Right cardiac atrium (tissue), 5 donors: ENCODE measurements at places on chromosomes 4 and X.

- no peak for DNase-seq
These were observed 149.4 kb upstream of the KLF3 start for GRCh38 chr4:38514465-38515146.

GRCh38 chr4:103067841-103068547, 8.6 kb downstream of the SLC9B2 start:
- no peak for DNase-seq

GRCh38 chr4:18754180-18754579, 732.6 kb upstream of the LCORL start:
- no peak for DNase-seq

DNA sequence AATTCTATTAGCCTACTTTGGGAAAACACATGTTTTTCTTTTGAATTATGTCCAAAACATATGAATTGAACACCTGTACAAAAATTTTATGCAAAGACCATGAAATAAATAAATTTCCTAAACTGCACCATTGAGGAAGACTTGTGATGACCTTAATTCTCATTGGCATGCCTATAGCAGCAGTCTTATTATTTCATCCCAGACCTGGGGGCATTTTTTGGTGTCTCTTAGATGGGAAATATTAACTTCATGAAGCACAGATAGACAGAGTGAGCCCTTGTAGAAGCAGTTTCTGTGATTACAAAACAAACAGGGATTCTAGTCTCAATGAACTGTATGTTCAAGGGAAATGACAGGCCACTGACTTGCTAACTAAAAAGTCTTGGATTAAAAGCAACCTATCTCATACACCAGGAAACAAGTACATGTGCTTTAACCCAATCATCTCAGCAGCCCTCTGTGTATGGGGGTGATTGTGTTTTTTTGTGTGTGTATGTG, 32.0 kb upstream of the HPGD start:
- DNase-seq = no peak

- DNase-seq = no peak
These were observed 123.6 kb downstream of the PCDH18 start for GRCh38 chr4:137408527-137409177.

DNA sequence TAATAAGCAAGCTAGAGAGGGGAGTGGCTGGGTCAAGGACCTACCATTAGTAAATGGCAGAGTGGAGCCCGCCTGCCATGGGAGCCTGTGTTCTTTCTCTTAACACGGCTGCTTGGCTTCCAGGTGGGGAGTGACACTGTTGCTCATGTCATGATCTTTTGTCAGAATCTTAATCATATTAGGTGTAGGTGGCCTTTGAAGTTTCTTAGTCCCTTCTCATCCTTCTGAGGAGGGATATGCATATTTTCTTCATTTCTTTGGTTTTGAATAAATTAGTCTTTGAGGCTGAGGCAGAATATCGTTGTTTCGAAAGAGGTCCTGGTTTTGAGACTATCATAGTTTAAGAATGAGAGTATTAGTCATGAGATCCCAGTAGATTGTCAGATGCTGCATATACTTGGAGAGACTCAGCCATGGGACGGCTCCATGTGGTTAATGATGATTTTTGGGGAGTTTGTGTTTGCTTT, 28.9 kb downstream of the SNX25 start:
- DNase-seq = no peak

- DNase-seq = no peak
These were observed 85.6 kb upstream of the CXorf66 start for GRCh38 chrX:140050906-140051305.

DNA sequence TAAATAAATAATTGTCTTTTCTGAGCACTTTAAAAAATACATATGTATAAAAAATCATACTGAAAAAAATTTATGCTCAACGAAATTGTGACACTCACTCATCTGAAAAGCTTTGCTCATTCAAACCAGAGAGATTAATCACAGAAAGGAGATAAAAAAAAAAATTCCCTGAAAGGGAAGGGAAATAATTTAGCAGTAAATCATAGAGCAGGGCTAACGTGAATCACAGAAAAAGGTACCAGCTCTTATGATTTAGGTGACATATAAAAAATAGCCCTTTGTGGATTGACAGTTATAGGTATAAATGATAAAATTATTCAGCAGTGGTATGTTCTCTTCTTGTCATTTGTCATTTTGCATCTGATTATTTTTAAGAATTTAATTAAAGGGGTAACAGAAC, 552.7 kb upstream of the TENM3 start:
- no peak for DNase-seq

DNA sequence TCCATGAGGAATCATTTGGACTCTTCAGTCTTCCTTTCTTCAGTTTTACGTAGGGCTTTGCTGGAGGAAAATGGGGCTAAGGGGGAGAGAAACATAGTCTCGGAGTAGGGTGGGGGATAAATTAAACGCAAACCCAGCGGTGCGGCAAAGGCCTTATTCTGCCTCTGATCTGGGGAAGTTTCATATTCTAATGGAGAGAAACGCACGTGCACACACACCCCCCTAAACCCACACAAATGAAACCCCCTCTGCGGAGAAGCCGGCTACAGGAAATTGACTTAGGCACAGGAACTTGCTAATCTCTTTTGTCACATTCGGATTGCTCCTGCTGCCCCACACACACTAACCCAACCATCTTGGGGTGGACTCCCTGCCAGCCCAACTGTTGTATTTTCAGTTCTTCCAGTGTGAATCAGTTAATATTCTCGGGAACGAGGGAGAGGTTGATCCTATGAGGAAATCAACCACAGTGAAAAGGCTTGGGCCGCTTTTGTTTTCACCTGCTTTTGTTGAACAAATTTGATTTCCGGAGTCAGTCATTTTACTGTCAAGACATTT, at the start of gene RHOH:
Gene RHOH (plus strand): TSS at position 308 of the 558 bp plus-strand sequence. CDS start 46,356 bp downstream, outside the sequence.
- DNase-seq = no peak

DNA sequence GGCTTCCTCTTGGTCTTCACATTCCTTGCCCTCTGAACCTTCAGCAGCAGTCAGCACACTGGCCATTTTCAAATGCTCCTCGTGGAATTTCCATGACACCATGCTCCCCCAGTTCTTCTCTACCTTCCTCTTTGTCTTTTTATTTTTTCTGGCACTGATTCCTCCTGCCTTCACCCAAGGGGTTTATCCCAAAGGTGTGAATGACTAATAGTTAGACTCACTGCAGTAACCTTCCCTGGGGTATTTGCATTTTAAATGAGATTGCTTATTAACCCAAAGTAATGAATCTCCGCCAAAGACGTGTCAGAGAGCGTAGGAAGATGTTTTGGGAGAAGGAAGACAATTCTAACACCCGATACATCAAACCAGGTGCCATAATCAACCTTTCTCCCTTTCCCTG, 36.2 kb downstream of the CD40LG start:
- no peak for DNase-seq

DNA sequence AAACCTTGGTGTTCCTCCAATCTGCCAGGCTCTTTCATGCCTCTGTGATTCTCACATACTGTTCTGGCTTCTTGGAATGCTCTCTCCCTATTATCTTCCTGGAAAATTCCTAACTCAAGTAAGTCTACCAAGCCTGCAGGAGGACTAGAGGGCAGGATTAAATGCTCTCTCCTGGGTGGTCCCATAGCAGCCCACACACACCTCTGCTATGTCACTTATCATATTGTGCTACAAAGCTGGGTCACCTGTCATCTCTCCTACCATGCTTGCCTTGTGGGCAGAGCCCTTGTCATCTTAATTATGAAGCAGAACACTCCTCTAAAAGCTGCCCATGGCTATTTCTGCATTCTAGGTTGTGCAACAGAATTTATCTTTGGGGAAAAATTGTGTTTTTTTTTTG, 344.5 kb upstream of the NOCT start:
- no peak for DNase-seq

GRCh38 chrX:23765449-23765848, 17.5 kb upstream of the SAT1 start:
- no peak for DNase-seq

DNA sequence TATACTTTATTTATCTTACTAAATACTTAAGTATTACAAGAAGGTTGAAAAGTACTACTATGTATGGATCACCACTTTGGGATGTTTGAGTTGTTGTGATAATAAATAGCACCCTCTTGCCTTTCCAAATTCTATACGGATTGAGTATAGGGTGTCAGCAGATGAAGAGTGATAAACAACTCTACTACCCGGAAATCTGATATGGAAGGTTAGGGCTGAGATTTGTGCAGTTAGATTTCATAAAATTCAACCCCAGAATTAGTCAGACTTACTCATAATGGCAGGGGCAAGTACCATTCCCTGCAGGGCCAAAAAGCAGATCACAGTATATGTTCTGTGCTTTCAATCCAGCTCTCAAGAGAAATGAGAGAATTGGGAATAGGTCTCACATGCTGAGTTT, 1008.9 kb upstream of the PCDH7 start:
- DNase-seq = no peak

DNA sequence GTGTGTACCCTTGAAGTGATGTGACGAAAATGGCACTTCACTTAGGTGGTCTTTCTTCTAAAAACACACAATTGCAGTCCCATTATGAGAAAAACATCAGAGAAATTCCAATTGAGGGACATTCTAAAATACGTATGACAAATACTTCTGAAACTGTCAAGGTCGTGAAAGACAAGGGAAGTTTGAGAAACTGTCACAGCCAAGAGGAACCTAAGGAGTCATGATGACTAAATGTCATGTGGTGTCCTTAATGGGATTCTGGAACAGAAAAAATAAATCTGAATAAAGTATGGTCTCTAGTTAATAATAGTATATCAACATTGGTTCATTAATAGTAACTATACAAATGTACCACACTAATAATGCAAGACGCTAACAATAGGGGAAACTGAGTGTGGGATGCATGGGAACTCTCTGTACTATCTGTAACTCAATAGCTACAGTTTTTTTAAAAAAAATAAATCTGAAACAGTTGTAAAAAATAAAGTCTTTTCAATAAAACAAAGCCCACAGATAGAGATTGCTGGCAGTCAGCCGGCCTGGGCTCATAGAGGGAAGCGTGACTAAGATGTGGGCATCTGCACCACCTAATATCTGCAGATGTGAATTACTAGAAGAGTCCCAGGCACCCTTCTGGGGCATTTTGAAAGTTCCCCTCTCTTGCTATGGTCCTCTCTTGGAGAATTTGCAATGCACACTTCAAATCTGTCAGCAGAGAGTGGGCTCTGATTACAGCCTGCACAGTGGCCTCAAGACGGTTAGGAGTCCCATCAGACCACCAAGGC, 47.6 kb downstream of the MID1IP1 start:
- DNase-seq = no peak

DNA sequence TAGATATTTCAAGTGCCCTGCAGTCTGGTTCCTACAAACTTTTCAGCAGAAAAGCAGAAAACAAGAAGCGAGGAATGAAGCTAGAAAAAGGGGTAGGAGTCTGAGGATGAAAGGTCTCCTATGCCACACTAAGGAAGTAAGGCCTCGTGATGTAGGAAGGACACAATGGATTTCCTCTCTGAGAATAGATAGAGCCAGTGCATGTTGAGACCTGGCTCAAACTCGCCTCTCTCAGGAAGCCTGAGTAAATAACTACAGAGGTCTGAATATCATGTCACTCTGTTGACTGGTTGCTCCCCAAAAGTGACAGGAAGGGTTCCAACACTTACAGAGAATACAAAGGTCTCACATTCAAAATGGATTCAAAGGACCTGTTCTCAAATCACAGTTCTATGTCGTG, 93.3 kb downstream of the GRIA3 start:
- DNase-seq = no peak

GRCh38 chrX:116930311-116930710, 467.5 kb upstream of the CT83 start:
- no peak for DNase-seq

DNA sequence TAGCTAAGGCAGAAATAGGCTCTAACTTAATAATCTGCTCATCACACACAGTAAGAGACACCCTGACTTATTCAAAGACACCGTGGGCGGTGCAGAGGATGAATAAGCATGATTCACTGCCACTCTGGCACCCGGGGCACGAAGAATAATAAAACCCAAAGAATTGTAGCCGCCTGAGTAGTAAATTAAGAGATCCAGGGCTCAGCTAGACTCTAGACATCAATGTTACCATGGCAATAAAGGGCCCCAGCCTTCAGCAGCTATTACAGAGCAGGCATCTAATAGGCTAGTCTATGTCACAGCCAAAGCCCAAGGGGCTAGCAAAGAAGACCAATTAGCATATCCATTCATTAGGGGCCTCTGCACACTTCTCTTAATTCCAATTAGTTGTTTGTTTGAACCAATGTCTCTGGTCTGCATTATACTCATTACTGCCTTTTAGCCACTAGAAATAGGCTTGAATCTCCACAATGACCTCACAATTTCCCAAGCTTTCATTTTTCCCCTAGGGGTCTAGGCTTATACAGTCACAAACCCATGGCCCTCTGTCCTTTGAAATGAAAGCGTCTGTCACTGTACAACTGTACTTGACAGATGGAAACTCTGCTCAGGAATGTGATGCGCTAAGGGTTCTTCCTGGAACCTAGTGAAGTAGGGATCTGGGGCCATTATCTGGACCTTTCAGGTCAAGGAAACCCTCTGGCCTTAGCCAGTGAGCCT, 3.0 kb upstream of the ATP1B4 start:
- no peak for DNase-seq

DNA sequence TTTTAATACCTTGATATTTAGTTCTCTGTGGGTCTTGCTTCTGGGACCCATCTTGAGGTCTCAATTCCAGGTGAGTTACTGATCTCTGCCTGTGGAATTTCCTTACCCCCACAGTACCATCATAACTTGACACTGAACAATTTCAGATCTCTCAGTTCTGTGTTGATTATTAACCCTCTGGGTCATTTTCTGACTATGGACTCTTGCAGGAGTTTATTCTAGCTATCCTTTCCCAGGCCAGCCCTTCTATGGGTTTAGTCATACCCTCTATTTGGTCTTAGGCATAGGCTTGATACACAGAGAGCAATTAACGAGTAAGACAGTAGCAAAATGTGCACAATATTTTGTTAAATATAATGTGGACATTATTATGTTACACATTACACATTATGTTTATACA, 3.7 kb upstream of the SPARCL1 start:
- no peak for DNase-seq

DNA sequence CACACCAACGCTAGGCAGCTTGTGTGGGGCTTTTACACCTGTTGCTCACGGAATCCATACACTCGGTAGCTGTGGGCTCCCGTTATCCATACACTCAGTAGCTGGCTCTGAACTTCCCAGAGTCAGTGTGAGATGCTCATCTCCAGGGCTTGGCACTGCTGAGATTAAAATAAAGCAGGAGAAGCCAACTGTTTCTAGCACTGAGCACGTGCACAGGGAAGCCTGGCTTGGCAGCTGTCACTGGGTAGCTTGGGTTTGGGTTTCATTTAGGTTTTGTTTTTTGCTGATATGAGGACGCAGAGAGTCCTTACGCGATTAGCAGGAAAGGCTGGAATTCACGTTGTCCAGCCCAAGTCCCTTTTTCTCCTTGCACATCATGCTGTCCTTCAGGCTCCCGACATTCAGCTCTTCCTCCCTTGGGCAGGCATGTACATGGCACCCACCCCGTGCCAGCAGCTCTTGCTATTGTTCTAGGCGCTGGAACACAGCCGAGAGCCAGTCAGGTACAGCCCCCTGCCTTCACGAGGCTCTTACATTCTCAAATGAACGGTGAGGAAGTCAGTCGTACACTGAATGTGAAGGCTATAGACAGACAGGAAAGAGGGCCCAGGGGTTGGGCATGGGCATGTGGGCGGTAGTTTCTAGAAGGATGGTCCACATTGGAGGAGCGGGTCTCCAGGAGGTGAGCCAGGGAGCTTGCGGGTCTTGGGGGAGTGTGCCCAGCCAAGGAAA, 25.9 kb downstream of the NSG1 start:
- DNase-seq = no peak
